ENCODE measurements at places on chromosomes 6 and 20.

DNA sequence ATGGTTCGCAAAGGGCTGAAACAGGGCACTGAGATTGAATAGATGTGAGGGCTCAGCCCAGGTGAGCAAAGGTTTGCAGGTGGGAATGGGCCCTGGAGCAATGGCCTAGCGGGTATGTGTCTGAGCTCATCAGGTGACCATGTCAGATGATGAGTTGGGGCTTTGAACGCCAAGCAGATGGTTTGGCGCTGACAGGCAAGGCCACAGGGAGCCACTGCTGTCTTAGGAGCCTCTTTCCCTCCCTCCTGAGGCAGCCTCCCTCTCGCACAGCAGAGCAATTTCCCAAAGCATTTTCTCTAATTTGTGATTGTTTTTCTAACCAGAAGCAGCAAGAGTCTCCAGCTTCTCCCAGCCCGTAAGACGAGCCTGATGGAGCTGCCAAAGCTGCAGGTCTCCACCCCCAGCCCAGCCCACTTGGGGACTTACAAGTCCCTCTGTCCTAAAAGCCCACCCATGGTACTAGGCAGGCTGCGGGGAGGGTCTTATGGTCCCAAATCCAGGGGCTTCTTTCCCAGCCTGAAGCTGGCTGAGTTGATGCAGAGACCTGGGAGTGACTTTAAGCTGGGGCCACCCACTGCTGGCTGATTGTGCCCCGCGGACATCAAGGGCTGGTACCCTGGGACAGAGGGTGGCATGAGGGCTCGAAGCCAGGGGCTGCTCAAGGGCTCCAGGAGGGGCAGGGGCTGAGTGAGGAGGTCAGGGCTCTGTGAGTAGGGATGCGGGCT is 11.6 kb downstream of the CDH22 start:
- no peak for DNase-seq

DNA sequence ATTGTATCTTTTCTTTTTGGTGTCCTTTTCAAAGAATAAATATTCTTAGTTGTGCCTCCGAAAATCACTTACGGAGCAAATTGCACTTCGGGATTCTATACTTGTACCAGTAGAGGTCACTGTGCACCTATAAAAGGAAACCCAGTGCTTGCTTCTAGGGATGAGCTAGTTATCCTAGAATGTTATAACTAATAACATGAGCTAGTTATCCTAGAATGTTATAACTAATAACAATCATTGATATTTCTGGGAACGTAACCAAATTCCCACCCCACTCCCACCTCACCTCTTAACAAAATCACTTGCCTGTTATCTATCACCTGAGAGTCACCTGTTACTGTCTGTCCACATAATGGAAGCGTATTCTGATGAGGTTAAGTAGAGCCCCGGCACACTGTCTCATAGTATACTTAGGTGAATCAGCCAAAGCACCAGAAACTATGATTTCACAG is 126.9 kb upstream of the TIAM2 start:
- no peak for DNase-seq

DNA sequence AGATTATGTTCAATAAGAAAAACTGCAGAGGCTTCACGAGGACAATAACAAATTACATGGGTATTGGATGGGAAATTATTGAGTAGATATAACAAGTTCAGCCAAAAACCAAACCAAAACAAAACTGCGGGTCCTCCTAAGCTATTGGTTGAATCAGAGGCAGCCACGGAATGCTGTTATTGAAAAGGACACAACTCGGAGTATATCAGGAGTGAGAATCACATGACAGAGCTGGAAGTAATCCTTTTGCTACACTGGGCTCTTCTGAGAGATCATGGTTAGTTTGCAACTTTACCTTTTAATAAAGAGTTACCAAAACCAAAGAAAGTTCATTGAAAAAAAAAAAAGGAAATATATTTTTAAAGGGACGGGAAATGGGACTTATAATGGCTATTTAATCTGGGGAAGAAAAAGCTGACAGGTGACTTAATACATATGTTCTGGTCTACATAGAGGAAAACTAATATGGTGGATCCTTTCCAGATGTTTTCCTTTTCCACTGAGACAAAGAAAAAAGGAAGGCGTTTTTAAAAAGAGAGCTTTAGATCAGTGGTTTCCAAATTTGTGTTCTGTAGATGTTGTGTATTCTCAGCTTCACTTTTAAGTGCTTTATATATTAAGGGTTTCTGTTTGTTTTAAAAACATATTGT is 6.9 kb upstream of the CITED2 start:
- no peak for DNase-seq

- no peak for DNase-seq
Observed at GRCh38 chr6:130093546-130093945, 75.2 kb downstream of the L3MBTL3 start.

- no peak for DNase-seq
Observed at GRCh38 chr6:118940770-118941169, 5.8 kb upstream of the MCM9 start.
